ENCODE measurements at places on chromosomes 6 and 20.
A peak's percentile ranks its signal among the peaks of the same experiment; 100 is the strongest.

DNA sequence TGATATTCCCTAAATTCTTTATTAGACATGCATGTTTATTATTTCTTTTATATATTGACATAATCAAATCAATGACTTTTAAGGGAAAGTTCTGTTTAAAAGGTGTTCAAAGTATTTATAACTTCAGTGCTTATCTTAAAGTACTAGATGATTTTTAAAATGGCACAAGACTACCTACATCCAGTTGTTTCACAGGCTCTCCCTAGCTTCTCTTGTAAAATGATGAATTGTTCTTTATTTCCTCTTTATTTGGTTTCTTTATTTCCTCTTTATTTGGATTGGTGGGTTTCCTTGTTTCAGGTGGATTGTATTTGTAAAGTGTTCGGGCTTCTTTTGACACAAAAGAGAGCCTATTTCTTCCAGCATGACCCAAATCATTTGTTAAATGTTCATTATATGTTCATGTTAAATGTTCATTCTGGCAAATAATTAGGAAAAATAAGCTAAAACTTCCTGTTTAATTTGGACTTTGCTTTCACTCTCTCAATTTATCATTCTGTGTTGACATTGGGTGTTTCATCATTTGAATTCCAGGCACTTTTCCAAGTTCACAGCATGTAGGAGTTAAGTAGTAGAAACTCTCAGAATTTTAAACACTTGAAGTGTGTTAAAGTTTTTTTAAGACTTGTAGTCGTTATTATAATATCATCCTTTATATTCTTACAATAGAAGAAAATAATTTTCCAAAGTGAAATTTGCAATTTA lies 24.6 kb downstream of the MLIP start:
- DNase-seq: no peak

DNA sequence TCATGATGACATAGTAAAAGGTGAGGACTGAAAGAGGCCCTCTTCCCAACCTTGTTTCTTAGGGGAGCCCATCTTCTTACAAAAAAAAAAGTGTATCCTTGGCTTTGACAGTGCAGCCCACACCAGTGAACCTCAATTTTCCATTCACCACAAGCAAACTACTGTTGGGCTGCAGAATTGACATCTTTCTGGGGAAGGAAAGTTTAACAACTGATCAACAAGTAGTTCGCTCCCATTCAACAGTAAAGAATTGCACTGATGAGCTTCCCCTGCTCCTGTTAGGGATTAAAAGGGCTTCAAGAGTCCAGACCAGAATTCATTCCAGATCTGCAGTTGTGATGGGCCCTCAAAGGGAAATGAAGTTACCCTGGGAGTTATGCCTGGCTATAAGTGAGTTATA lies 13.9 kb upstream of the CLIC5 start:
- DNase-seq: no peak

GRCh38 chr20:57079031-57080005 lies 187.1 kb downstream of the BMP7 start:
- DNase-seq: no peak

DNA sequence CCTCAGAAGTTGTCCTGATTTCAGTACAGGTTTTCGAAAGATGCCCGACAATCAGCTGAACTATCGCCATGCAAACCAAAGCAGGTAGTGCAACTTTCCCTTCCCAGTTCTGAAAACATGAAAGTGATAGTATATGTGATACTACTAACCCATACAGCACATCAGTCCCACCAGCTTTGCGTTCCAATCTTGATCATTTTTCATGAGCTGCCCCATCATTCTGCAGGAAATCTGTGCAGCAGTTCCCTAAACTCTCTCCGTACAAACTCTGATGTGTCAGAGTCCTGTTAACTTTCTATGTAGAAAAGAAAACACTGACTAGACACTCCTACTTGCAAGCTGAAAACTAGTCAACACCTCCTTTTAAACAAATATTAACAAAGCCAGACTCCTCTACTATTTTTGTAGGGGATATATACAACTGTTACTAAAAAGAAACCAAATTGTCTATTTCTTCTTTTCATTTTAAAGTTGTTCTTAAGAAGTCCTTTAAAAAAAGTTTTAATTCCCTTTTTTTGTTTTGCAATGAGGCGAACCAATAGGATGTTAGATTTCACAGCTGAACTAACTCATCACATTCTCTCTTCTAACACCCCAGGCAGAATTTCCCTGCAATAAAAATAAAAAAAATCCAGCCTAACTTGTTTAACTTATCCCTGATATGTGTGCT lies 99.6 kb upstream of the DST start:
- no peak for DNase-seq

DNA sequence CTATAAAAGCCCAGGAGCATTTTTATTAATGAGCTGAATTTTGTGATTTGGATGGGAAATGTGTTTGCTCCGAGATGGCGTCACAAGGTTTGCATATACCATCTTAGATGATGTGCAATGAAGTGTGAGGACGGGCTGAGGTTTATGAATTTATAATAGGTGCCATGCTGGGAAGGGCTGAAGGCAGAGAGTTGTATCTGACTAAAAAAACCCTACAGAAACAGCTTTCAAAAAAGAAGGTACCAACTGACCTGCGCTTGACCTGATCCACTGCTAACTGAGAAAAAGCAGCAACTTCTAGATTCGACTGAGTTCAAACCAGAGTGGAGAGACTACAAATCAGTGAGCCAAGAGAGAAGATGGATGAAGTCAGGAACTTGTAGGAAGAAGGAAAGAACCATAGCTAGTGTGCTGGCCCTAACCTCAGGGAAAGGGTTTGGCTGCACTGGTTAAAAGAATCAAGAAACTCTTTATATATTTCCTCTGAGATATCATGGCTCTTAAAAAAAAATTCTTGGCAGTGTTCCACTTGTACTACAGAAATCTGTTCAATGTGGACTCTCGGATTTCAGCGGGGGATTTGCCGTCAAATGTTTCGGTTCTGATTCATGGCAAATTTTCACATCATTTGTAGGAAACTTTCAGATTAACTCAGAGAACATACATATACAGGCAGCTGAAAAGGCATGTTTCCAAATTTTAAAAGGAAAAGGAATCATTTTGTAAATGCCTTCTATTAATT lies 56.5 kb upstream of the HDGFL1 start:
- DNase-seq: no peak

GRCh38 chr6:33770124-33770832 lies 18.7 kb downstream of the LEMD2 start:
- no peak for DNase-seq

- no peak for DNase-seq
Observed at GRCh38 chr6:125203395-125203794, 49.8 kb downstream of the TPD52L1 start.

GRCh38 chr20:45406260-45407066 lies 1.6 kb upstream of the DBNDD2 start:
- DNase-seq: peak; percentile 63

DNA sequence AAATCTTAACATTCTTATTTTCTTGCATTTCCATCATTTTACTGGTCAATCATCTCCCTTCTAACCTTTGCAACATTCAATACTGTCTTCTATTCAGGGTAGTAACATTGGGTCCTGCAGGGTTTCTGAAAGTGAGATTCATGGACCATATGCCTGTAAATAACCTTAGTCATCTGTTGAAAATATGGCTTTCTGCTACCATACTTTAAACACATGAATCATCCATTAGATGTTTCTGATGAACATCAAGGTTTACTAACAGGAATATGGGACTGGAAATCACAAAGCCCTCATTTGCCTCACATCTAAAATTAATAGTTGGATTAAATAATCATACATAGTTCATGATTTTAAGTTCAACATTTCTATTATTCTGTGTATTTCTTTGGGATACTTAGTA lies 475.9 kb upstream of the MARCKS start:
- DNase-seq: no peak

DNA sequence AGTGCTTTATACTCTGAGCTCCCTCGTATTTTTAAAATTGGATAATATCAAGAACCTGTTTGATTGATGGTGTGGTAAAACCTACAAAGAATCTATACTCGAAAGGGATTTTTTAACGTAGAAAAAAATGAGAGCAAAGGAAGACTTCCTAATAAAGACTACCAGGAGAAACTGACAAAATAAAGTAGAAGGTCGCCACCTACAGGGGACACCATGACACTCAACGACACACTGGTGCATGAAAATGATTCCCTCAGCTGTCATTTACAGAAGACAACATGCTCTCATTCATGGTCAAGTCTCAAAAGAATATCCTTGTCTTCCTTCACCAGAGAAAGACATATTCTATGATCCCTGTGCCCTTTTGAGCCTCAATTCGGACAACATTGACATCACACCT lies 10.1 kb upstream of the NHSL1 start:
- no peak for DNase-seq

GRCh38 chr6:139708337-139709199 lies 334.1 kb upstream of the CITED2 start:
- DNase-seq: no peak

GRCh38 chr6:75230484-75231325 lies 12.9 kb downstream of the COX7A2 start:
- DNase-seq: no peak

- DNase-seq: no peak
Observed at GRCh38 chr6:167329014-167329413, 4.1 kb downstream of the TTLL2 start.

DNA sequence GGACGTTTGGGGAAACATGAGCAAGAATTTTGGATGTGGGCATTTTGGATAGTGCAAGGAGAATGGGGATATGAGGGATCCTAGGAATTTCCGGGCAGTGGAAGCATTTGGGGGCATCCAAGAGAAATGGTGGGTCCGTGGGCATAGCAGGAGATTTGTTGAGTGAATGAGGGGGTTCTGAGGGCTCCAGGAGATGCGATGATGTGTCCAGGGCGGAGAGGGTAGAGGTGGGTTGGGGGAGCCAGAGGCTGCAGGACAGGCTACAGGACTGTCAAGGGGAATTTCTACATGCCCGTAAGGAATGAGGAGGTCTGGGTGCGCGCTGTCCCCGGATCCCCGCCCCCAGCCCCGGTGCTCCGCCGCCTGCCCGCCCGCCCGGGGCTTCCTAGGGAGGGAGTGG lies 364 bp downstream of the FRS3 start:
- no peak for DNase-seq

GRCh38 chr6:27791182-27791943 lies 120.8 kb downstream of the OR2B2 start:
- no peak for DNase-seq

- no peak for DNase-seq
Observed at GRCh38 chr6:105769987-105770386, 316.1 kb upstream of the PRDM1 start.

- no peak for DNase-seq
Observed at GRCh38 chr6:46989398-46989797, 52.7 kb downstream of the ADGRF1 start.

- DNase-seq: no peak
Observed at GRCh38 chr6:10558565-10558964, 37.4 kb downstream of the GCNT2 start.

DNA sequence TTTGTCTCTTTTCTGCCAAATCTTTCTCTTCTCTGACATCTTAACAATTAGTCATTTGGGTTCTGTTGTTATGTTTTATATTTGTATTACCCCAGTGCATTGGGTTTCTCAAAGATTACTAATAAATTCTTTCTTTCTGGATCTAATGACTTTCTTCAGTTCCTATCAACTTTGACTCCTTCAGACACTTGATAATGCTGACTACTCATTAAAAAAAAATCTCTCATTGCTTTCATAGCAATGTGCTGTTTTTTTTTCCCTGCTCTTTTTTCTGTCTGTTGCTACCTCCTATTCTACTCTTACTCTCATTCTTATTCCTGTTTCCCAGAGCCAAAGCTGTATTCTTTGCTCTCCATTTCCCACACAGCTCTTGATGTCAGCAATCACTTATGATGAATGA lies 81.3 kb upstream of the MAP3K7 start:
- no peak for DNase-seq

DNA sequence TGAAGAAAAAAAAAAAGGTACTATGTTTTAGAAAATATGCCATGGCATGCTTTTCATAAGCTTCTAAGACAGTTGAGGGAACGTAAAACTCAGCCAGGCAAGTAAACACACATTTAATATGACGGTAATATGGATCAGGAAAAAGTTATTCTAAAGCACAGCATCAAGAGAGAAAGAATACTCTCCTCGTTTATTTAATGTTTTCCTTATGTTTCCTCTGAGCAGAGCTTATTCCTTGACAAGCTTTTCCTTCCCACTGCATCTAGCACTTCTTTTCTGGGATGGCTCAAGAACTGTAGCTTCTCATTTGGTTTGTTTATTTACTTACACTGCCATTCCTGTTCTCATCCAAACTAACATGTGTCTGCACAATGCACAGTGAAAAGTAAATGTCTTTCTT lies 2.7 kb upstream of the RSPO3 start:
- DNase-seq: no peak

All from activated naive CD8-positive, alpha-beta T cell treated with anti-CD3 and anti-CD28 coated beads, Interleukin-2, amount 10 ng/mL, durations not matched to agents 7 days and 5 days (primary cell).